ENCODE measurements at places on chromosomes 7 and 10.

DNA sequence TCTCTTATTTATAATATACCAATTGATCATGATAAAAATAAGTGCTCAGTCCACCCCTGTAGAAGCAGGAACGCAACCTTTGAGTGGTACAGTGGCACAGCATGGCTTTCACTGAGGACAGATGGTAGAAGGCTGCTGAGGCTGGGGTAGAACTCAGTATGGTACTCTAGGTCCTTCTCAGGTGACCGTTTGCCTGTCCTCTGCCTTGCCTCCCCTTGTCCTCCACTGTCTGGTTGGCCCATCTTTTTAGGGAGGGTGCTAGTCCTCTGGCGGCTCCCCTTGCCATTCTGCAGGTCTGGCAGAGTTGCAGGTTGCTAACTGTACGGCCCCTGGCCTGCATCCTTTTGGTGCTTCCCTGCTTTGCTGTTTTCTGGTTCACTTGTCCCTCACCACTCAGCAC, 27.3 kb downstream of the SLC18A2 start:
- DNase-seq = no peak

DNA sequence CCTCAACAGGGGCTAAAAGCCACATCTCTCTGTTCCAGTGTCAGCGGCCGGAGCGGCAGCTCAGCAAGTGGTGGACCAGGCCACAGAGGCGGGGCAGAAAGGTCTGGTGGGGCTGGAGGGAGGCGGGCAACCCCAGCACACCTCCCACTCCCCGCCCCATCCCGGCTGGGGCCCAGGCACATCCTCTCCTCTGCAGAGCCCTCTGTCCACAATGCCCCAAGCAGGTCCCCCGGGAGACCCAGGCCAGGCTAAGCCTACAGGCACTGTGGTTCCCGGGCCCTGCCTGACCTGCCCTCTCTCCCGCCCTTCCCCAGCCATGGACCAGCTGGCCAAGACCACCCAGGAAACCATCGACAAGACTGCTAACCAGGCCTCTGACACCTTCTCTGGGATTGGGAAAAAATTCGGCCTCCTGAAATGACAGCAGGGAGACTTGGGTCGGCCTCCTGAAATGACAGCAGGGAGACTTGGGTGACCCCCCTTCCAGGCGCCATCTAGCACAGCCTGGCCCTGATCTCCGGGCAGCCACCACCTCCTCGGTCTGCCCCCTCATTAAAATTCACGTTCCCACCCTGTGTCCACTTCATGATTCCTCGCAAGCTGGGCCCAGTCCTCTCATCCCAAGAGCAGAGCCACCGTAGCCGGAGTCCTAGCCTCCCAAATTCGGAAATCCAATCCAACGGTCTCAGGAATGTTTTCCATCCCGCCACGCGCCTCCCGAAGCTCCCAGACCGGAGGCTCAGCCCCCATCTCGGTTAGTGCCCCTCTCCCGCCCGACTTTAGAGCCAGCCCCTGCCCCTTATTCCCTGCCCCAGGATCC, 2.1 kb downstream of the ADIRF start:
- no peak for DNase-seq

DNA sequence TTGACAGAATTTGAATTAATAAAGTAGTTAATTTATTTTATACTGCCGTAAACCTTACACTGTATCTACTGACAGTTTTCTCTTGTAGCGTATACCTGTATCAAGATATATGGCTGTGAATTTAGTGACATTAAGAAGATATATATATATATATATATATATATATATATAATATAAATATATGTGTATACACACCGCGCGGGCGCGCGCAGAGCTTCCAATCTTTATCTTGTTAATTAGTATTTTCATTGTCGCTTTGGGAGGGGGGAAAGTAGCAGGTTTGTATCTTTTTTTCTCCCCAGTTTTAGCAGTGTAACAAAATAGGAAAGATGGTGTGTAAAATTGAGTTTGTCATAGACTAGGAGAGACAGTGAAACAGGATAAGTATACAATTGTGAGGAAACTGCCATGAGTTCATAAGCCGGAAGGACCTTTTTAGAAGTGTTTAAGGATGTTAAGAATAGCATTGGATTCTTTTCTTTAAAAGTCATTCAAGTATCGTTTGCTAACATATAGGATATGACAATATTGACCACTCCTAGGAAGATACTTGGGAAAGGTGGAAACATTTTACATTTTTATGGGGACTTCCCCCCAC, 2.0 kb downstream of the PLEKHA1 start:
- no peak for DNase-seq

DNA sequence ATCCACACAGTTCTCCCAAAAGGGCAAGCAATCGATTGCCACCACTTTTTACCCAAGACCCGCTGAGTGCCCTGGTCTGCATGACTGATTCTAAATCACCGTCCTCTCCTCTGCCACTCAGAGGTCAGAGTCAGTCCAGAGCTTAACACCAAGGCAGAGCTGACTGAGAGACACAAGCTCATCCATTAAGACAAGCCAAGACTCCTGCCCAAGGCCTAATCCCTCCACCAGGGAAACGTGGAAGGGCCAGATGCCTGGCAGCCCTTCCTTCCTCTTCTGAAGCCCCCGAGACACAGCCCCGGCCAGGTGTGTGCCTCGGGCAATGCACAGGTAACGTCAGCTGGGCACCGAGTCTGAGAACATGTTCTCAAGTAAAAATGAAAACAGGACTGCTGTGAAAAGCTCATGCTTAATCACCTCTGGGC, 51.7 kb downstream of the DIP2C start:
- DNase-seq = no peak

- DNase-seq = no peak
Observed at GRCh38 chr7:43823941-43824340, 45.4 kb downstream of the MRPS24 start.

DNA sequence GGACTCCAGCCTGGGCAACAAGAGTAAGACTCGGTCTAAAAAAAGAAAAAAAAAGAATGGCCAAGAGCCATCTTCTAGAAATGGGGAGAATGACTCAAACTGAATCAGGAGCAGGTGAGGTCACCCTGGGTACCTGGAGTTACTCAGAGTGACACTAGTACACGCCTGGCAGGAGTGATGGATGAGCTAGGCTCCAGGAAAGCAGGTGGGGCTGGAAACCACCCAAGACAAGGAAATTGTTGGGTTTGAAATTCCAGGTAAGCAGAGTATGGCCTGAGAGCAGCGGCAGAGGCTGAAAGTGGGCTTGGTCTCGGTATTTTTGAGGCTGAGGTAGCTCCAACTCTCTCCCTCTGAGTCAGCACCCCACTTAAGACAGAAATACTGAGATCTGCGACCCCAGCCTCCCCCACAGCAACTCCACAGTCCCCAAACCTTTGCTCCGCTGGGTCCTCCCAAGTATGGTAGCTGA, 18.5 kb downstream of the DDIT4 start:
- peak; percentile 85 for DNase-seq

DNA sequence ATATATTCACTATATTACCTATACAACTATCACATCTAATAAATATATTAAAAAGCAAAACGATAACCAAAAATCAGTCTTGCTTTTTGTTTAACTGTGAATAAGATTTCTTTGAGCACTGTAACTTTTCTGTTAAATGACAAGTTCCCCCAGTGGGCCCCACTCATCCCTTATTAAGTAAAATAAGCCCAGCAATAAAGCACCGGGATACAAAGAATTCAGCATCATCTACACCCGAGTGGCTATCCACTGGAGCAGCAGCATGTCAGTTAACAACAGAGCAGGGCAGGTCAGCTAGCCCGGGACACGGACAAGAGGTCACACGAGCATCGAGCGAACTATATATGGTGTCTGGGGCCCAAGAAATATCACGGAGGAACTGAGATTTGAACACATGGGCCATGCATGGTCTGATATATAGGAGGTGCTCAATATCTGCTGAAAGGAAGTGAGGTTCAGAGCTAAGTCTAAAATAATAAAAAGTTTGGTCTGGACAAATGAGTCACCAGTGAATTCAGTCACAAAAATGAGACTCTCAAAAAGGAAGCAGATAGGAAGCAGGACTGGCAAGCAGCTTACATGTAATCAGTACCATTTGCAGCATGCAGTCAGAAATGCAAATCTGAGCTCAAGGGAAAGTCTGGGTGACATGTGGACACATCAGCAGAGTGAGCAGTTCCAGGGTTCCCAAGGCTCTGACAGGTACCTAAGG, 4.1 kb downstream of the ERCC6 start:
- DNase-seq = peak; percentile 68

GRCh38 chr7:44972562-44972961, 6.3 kb downstream of the MYO1G start:
- DNase-seq = no peak

- DNase-seq = no peak
Observed at GRCh38 chr10:13503745-13504463, 24.9 kb downstream of the BEND7 start.

DNA sequence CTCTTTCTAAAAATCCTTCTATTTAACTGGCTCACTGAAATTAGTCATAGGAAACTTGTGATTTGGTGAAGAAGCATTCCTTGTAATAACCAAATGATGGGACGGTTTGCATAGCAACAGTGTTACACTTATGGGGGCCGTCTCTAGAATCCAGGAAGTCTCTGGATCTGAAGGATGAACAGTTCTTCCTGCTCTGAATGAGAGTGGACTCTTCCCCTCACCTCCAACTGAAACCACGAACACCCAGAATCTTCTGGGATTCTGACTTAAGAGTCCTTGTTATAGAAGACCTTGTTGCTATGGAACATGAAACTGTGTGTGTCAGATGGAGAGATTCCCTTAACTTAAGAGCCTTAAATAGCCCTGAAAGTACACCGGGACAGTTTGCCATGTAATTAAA, 23.2 kb downstream of the NOLC1 start:
- no peak for DNase-seq

GRCh38 chr7:24668927-24669635, 88.2 kb downstream of the GSDME start:
- no peak for DNase-seq

DNA sequence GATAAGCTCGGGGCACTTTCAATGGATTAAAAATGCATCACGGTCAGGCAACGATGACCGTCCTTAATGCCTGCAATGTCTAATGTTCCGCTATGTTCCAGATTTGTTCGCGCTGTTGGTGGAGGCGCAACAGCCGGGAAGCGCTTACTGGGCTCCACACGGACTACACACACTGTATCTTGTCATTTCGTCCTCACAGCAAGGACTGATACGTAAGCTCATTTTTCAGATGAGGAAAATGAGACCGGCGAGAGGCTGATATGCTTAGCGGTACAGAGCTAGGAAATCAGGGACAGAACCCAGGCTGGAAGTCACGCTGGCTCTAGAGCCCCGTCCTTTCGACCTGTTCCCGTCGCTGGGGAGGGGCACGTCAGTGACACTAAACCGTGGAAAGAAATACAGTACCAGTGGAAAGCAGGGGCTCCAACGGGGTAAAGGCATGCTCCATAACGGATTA, 670 bp downstream of the TPK1 start:
- DNase-seq = peak; percentile 61

GRCh38 chr7:21281193-21281592, 146.7 kb upstream of the SP4 start:
- no peak for DNase-seq

- no peak for DNase-seq
Observed at GRCh38 chr7:47438411-47439029, 143.4 kb downstream of the TNS3 start.

DNA sequence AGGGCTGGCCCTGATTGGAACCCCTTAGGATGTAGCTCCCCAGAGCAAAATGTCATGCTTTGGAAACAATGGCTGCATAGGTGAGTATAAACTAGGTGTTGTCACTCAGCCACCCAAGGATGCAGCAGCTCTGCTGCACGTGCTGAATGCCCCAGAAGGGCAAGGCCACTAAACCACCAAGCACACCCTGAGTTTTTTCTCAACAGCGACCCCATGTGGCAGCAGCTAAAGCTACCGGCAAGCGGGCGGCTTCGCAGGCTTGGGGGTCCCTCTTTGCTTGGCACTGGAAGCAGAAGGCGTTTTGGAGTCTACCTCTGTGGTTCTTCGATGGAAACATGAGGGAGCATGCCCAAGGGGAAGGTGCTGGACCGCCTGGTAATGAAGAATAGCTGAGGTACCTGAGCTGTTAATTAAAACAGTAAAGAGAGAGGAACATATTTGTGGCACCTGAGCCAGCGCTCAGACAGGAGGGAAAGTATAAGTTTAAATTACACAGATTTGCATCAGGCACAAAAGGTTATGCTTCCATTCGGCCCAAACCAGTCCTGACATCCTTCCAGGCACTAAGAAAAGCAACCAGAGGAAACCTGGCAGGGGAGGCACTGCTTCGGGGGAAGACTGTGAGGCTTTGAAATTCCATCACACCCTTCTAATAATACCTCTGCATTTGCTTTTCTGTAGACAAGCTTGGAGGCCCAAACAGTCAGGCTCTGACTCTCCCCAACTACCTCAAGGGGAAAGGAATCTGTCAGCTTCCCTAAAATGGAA, 152.1 kb downstream of the GFRA1 start:
- no peak for DNase-seq

DNA sequence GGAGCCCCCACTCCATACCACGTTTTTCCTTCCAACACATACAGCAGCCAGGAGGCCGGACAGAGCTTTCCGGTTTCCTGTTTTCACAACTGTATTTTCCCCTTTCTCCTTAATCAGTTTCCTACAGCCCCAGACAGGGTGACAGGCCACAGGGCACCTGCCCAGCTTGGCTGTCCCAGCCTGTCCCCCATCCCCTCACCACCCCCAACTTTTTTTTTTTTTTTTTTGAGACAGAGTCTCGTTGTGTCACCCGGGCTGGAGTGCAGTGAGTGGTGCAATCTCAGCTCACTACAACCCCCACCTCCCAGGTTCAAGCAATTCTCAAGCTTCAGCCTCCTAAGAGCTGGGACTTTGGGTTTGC, 10.3 kb upstream of the HSPB1 start:
- DNase-seq = no peak

- no peak for DNase-seq
Observed at GRCh38 chr10:62810156-62810902, 5.8 kb downstream of the ADO start.

DNA sequence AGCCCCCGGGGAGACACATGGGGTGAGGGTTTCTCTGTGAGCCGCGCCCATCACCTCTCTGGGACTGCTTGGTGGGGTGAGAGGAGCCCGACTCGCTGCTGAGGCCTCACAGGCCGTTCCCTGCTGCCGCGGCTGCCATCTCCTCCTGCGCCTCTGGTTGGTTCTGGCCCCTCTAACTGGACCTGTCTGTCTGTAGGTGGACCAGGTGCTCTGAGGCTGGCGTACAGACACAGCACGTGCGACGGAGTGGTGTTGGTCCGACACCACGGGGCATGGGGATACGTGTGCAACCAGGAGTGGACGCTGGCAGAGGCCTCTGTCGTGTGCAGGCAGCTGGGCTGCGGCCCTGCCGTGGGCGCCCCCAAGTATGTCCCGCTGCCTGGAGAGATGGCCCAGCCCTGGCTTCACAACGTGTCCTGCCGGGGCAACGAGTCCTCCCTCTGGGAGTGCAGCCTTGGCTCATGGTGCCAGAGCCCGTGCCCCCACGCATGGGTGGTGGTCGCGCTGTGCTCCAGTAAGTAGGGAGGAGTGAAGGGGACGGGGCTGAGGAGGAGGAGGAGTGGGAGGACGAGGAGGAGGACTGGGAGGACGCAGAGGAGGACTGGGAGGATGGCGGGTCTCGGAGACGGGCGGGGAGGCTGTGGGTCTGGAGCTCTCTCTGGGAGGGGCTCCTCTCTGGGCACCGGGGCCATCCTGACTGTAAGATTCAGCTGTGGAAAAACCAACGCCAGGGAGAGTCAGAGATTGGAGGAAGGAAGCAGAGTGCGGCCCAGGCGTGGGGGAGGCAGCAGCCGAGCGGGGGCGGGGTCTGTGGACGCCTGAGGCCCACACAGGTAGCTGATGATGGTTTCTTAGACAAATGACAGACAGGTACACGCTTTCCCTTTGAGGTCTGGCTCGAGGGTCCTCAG, 2.6 kb downstream of the SCART1 start:
- no peak for DNase-seq

GRCh38 chr10:50528206-50528605, 95.5 kb downstream of the SGMS1 start:
- no peak for DNase-seq
